ENCODE measurements at places on chromosomes 7 and 10. TPM values are rescaled to one million over a fixed set of nuclear protein-coding genes. Genes with fewer than 3 reads are reported as not detected.

The MYL10 gene
- total RNA-seq, result not detected

The MINDY3 gene
- 13.2 TPM for total RNA-seq

The HDAC9 gene
- 14.6 TPM for total RNA-seq

The ZPBP gene
- not detected for total RNA-seq

The FAM200A gene
- 5.9 TPM for total RNA-seq

The ARHGEF5 gene
- total RNA-seq, result 104 TPM

The NODAL gene
- 41.1 TPM for total RNA-seq

DNA sequence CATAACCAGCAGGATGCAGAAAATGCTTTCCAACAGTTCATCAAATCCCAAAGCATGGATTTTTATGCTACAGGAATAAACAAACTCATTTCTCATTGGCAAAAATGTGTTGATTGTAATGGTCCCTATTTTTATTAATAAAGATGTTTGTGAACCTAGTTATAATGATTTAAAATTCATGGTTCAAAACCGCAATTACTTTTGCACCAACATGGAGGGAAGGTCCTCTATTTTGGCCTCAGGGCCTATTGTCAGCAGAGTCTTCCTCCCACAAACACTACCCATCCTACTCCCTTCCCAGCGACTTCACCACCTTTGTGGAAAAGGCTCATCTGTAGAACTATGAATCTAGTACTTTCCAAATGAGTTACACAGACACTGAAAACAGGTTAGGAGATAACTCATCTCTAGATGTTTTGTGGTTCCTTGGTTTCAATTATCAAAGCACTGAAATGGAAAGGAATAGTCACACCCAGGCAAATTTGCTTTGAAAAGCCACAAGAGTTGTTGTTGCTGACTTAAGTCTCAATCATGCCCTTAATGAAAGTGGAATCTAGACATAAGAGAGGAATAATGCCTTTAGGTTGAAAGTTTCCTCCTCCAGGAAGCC, 59.4 kb upstream of the FRMD4A start:
- H3K36me3 ChIP-seq, result peaks cover 5% of the 10 kb centered on the region
- H3K27ac ChIP-seq, result no peak overlapping the region
- peaks cover 5% of the 10 kb centered on the region for H3K4me1 ChIP-seq
- H3K27me3 ChIP-seq, result no peaks in the 10 kb centered on the region

GRCh38 chr10:12465385-12466136, 116.2 kb downstream of the CAMK1D start:
- H3K4me1 ChIP-seq, result peaks cover 13% of the 10 kb centered on the region
- no peak overlapping the region for H3K4me3 ChIP-seq
- no peaks in the 10 kb centered on the region for H3K27me3 ChIP-seq
- H3K36me3 ChIP-seq, result no peaks in the 10 kb centered on the region

- DNase-seq, result no peak
- no peak overlapping the region for H3K4me3 ChIP-seq
- no peaks in the 10 kb centered on the region for H3K36me3 ChIP-seq
- no peak overlapping the region for H3K27ac ChIP-seq
- no peaks in the 10 kb centered on the region for H3K4me1 ChIP-seq
Observed at GRCh38 chr7:18165166-18165565, 137.5 kb upstream of the PRPS1L1 start.

DNA sequence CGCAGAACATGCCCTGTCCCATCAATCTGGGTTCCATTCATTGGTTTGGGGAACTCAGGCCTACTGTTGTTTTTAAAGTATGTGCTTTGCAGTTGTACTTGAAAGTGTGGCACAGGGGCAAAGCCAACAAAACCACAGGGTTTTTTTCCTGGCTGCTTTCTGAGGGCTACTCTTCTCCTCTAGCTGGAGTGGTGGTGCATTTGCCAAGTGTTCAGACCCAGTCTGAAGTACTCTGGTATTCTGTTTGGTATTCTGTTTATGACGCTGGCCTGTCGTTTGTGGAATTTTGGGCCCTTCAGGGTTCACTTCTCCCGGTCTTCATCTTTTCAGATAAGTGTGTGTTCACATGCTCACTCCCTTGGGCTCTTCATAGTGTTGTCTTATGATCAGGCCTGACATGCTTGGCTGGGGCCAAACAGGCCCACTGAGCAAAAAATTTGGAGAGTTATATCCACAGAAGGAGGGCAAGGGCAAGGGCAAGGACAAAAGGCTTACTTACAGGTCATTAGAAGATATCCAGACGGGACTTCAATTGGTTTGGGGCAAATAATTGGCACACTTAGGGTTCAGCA, 26.3 kb downstream of the SLC26A4 start:
- H3K4me1 ChIP-seq, result peaks cover 24% of the 10 kb centered on the region
- DNase-seq, result no peak
- H3K36me3 ChIP-seq, result no peaks in the 10 kb centered on the region
- H3K4me3 ChIP-seq, result no peak overlapping the region
- H3K27me3 ChIP-seq, result no peaks in the 10 kb centered on the region

DNA sequence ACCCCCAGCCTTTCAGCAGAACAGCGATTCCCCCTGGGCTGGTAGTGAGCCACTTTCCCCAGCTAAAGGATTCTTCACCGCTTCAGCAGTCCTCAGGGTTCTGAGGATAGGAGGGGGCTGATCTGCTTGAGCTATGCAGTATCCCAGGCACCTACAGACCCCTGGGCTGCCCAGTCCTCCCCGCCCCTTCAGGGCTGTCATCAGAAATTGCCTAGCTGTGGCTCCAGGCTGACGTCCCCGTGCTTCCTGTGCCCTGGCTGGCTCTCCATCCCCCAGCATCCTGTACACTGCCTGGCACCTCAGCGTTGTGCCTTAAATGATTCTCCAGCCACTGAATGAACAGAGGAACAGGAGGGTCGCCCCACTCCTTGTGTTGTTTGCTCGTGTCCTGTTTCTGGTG, 38.4 kb upstream of the CDH23 start:
- peak overlapping the region; percentile 72 for H3K27ac ChIP-seq
- peaks cover 21% of the 10 kb centered on the region for H3K36me3 ChIP-seq
- no peaks in the 10 kb centered on the region for H3K27me3 ChIP-seq
- H3K4me3 ChIP-seq, result no peak overlapping the region
- H3K4me1 ChIP-seq, result no peaks in the 10 kb centered on the region
- no peak for DNase-seq

DNA sequence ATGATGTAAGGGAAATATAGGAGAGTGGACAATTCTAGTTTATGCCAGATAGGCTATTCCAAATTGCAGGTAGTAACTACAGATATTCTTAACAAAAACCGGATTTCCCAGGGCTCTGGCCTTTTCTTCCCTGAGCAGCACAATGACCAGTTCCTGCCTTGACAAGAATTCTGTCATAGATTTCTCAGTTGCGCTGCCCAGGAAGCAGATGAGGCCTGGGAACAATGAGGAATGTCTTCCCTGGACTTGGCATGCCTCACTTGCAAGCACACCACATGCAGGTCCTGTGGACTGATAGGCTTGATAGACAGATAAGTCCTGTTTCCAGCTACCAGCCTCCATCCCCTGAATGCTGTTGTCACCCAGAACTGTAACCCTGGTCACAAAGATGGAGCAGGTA, 174.5 kb upstream of the PRSS58 start:
- H3K4me3 ChIP-seq, result no peak overlapping the region
- no peaks in the 10 kb centered on the region for H3K4me1 ChIP-seq
- no peaks in the 10 kb centered on the region for H3K27me3 ChIP-seq
- no peak overlapping the region for H3K27ac ChIP-seq

- H3K4me1 ChIP-seq, result peaks cover 6% of the 10 kb centered on the region
- no peaks in the 10 kb centered on the region for H3K36me3 ChIP-seq
Observed at GRCh38 chr10:59580026-59580863, 129.4 kb downstream of the SLC16A9 start.

DNA sequence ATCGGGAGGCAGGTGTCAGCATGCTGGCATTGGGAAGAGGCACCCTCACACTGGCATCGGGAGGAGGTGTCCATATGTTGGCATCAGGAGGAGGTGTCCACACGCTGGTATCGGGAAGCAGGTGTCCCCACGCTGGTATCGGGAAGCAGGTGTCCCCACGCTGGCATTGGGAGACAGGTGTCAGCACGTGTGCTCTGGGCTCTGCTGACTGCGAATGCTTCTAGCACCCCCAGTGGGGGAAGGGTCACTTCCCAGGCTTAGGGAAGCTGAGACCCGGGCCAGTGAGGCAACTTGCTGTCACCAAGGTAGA, 92.5 kb upstream of the IKZF1 start:
- no peak overlapping the region for H3K27ac ChIP-seq
- no peak for DNase-seq
- H3K4me1 ChIP-seq, result no peaks in the 10 kb centered on the region

DNA sequence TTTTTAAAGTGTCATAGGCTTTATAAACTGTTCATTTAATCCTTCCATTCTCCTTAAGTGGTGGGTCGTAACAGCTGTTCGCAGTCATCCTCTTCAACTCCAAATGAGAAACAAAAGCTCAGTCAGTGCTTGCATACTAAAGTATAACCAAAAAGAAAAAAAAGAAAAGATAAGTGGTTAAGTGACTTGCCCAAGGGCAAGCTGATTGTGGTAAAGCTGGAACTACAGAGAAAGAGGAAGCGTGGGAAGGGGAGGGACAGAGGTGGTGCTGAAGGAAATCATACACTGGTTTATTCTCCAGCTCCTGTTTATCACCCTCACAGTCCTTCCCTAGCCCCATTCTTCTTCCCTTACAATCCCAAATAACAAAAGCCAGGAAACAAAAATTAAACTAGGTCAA, 29.6 kb downstream of the IDE start:
- H3K27ac ChIP-seq, result peak overlapping the region; percentile 67
- DNase-seq, result no peak
- no peaks in the 10 kb centered on the region for H3K27me3 ChIP-seq
- H3K4me3 ChIP-seq, result no peak overlapping the region
- peaks cover 36% of the 10 kb centered on the region for H3K4me1 ChIP-seq

- no peak overlapping the region for H3K27ac ChIP-seq
- H3K36me3 ChIP-seq, result peaks cover 79% of the 10 kb centered on the region
- H3K27me3 ChIP-seq, result no peaks in the 10 kb centered on the region
- no peaks in the 10 kb centered on the region for H3K4me1 ChIP-seq
- H3K4me3 ChIP-seq, result no peak overlapping the region
Observed at GRCh38 chr7:75565132-75565837, 73.2 kb downstream of the SPDYE5 start.

DNA sequence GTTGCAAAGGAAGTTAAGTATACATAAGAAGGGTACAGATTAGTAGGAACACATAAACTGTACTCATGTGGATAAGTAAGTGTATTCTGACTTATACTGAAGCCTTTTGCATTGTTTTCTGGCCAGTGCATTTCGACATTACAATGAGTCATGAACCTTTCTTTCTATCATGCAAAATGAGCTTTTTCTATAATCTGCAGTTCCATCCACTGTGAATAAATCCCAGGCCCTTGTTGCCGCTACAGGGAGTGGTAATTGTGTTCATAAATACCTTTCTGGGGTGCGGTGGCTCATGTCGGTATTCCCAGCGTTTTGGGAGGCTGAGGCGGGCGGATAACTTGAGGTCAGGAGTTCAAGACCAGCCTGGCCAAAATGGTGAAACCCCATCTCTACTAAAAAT, 858.3 kb downstream of the GRM8 start:
- H3K4me1 ChIP-seq, result no peaks in the 10 kb centered on the region
- H3K27me3 ChIP-seq, result no peaks in the 10 kb centered on the region
- H3K27ac ChIP-seq, result no peak overlapping the region
- H3K4me3 ChIP-seq, result no peak overlapping the region

GRCh38 chr10:7407368-7408290, 3.2 kb downstream of the SFMBT2 start:
- peak overlapping the region; percentile 92 for H3K4me3 ChIP-seq
- no peak overlapping the region for H3K27ac ChIP-seq
- peaks cover 34% of the 10 kb centered on the region for H3K4me1 ChIP-seq
- H3K27me3 ChIP-seq, result peaks cover 57% of the 10 kb centered on the region
- peak; percentile 43 for DNase-seq

DNA sequence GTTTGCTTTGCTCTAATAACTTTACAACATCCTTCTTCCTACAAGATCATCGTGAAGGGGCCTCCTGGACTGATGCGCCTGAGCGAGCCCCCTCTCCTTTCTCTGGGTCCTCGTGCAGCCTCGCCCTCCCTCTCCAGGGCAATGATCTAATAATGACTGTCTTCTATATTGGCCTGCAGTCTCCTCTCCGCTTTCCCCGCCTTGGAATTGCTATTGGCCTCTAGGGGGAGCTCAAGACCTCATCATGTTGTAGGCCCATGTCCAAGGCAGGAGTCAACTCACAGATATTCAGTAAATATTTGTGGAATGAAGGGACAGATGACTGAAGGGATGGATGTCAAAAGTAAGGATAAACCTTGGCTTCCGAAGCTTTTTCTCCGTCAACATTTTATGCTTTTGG, 1180.3 kb downstream of the TYW1 start:
- H3K4me1 ChIP-seq, result peaks cover 6% of the 10 kb centered on the region
- no peak overlapping the region for H3K27ac ChIP-seq
- peak; percentile 71 for DNase-seq
- H3K27me3 ChIP-seq, result no peaks in the 10 kb centered on the region

DNA sequence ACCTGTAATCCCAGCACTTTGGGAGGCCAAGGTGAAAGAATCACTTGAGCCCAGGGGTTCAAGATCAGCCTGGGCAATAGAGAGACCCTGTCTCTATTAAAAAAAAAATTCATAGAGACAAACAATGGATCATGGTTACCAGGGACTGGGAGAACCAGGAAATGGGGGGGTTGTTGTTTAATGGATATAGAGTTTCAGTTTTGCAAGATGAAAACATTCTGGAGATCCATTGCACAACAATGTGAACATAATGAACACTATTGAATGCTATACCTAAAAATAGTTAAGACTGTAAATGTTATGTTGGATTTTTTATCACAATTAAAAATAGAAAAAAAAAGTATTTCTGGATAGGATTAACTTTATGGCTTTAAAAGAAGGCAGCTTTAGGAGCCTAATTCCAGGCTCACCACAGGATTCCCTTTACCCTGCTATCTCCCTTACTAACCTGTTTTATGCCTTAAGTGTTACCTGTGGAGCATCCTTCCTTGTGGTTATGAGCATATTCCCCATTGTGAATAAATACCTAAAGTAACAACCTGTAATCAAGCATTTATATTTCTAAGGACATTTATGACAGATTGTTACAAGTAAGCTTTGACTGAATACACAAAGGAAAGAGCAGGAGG, 45.1 kb upstream of the SGCE start:
- peak overlapping the region; percentile 85 for H3K27ac ChIP-seq
- H3K36me3 ChIP-seq, result peaks cover 4% of the 10 kb centered on the region
- peaks cover 16% of the 10 kb centered on the region for H3K4me1 ChIP-seq
- no peak overlapping the region for H3K4me3 ChIP-seq
- H3K27me3 ChIP-seq, result no peaks in the 10 kb centered on the region

GRCh38 chr7:32075612-32076011, 5.4 kb upstream of the PDE1C start:
- H3K4me3 ChIP-seq, result no peak overlapping the region
- H3K27me3 ChIP-seq, result peaks cover 45% of the 10 kb centered on the region
- H3K4me1 ChIP-seq, result peaks cover 3% of the 10 kb centered on the region

- no peak for DNase-seq
- no peaks in the 10 kb centered on the region for H3K4me1 ChIP-seq
- H3K36me3 ChIP-seq, result peaks cover 14% of the 10 kb centered on the region
- peaks cover 2% of the 10 kb centered on the region for H3K27me3 ChIP-seq
- no peak overlapping the region for H3K4me3 ChIP-seq
Observed at GRCh38 chr10:64458306-64458705, 937.1 kb downstream of the REEP3 start.

GRCh38 chr7:45224832-45225231, 67.2 kb downstream of the RAMP3 start:
- H3K36me3 ChIP-seq, result no peaks in the 10 kb centered on the region
- H3K27ac ChIP-seq, result no peak overlapping the region
- H3K27me3 ChIP-seq, result no peaks in the 10 kb centered on the region
- no peak overlapping the region for H3K4me3 ChIP-seq
- H3K4me1 ChIP-seq, result peaks cover 13% of the 10 kb centered on the region

- H3K36me3 ChIP-seq, result peaks cover 7% of the 10 kb centered on the region
- H3K4me3 ChIP-seq, result no peak overlapping the region
- H3K27me3 ChIP-seq, result no peaks in the 10 kb centered on the region
- no peak for DNase-seq
Observed at GRCh38 chr10:404346-404745, 269.1 kb downstream of the ZMYND11 start.
